ENCODE measurements at places on chromosomes 1 and 21. TPM values are rescaled to one million over a fixed set of nuclear protein-coding genes. Genes with fewer than 3 reads are reported as not detected.

The DRAXIN gene
- total RNA-seq = 0.16 TPM

The ETNK2 gene
- 6.7 TPM for total RNA-seq

The PRCC gene
- 47.3 TPM for total RNA-seq

The KHDRBS1 gene
- 43.7 TPM for total RNA-seq

The WNT3A gene
- total RNA-seq = not detected

The TGFB2 gene
- 5.8 TPM for total RNA-seq

The RGS18 gene
- total RNA-seq = not detected

The ADAMTS5 gene
- total RNA-seq = 1.1 TPM

The ETS2 gene
- total RNA-seq = 57.6 TPM

The MSH4 gene
- under 0.01 TPM for total RNA-seq

The RRP1 gene
- 15.4 TPM for total RNA-seq

The GPR52 gene
- total RNA-seq = not detected

The PFKFB2 gene
- total RNA-seq = 0.72 TPM

The RGS13 gene
- total RNA-seq = not detected

The MPZ gene
- 0.90 TPM for total RNA-seq

The C21orf91 gene
- total RNA-seq = 3.4 TPM

The BATF3 gene
- not detected for total RNA-seq

The LYST gene
- total RNA-seq = 11.6 TPM

The STIL gene
- total RNA-seq = 4.9 TPM

The TRNP1 gene
- total RNA-seq = 52.8 TPM

The RGS8 gene
- not detected for total RNA-seq

The COL6A1 gene
- total RNA-seq = 2,467 TPM

The NPHS2 gene
- not detected for total RNA-seq

The PGBD5 gene
- total RNA-seq = under 0.01 TPM

The OR2C3 gene
- not detected for total RNA-seq

All from cardiac atrium fibroblast (primary cell).